T-helper 17 cell (primary cell): ENCODE measurements at places on chromosomes 7 and 10.
A peak's percentile ranks its signal among the peaks of the same experiment; 100 is the strongest.

DNA sequence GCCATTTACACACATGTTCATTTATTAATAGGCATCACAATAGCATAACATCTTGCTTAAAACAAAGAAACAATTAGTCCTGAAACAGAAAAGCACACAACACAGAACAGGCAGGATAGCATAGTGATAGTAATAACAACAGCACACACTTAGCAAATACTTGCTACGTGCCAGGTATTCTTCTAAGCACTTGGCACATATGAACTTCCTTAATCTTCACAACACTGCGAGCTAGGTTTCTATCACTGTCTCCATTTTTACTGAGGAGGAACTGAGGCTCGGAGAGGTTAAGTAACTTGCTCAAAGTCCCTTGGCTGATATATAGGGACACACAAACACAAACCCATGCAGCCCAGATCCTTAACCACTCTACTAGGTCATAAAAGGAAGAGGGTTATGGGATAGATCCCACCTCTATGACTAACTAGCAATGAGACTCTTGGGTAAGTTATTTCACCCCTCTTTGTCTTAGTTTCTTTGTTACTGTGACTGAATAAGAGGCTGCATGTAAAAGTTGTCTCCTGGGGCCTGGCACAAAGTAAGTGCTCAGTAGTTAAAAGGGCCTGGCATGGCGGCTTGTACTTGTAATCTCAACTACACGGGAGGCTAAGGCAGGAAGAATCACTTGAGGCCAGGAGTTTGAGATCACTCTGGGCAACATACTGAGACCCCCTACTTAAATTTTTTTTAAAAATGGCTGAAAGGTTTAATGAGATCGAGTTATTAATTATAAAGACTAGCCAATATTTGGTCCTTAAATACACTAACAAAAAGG is 181.0 kb upstream of the RHOBTB1 start:
- H3K4me3 ChIP-seq: no peak overlapping the region
- no peaks in the 10 kb centered on the region for H3K4me1 ChIP-seq
- no peak overlapping the region for H3K27ac ChIP-seq
- peaks cover 38% of the 10 kb centered on the region for H3K27me3 ChIP-seq

DNA sequence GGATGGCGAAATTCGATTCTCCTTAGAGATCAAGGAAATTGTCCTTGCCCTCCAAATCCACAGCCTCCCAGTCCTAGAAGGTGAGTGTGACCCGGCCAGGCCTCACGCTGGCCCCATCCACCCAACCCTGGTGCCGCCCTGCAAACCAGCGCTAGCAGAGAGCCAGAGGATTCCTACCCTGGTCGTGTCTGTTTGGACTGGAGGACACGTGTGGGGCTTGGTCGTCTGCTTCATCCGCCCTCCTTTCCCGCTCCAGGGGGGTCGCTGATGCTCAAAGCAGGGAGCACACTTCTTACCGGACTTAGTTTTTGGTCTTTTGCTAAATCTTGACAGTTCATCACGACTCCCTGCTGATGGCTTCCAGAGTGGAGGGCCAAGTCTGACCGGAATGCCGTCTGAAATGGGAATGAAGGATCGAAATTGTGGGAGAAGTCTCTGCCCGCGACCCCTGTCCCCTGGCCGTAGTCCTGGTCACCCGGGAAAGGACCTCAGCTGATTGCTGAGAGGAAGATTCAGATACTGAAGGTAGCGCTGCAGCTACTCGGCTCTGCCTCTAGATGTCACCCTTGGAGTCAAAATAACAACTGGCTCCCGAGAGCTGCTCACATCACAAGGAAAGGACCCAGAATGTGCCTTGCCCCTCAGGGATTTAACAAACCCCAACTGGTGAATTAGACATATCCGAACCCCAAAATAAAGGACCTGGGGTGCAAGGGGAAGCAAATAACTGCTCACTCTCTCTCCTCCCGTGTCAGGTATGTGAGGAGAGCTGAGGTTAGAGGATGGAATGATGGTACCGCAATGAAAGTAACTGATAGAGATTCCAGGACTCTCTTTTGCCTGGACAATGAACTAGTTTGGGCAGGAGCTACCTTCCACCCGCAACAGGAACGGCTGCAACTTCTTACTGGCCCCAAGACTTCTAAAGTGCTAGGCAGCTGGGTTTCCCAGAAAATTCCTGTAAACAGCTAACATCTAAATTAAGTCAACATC is 23.5 kb upstream of the ORC5 start:
- H3K4me3 ChIP-seq: no peak overlapping the region
- no peaks in the 10 kb centered on the region for H3K4me1 ChIP-seq
- H3K36me3 ChIP-seq: no peaks in the 10 kb centered on the region
- DNase-seq: peak; percentile 9

DNA sequence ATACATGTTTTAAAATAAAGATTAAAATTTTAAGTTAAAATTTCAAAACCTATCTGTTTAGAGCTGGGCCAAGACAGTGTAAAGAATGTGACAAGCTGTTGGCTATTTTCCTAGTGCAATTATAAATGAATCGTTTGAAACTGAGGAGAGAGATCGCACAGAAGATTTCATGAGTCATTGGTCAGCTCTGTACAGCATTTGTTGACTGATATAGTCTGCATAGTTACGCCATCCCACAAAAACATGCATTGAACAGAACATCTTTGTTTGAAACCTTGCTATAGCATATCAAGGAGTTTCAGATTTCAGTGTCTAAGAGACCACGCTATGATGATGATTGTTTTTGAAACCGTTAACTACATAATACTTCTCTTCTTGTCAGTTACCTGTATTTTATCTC is 1.3 kb upstream of the C10orf67 start:
- H3K4me1 ChIP-seq: peaks cover 22% of the 10 kb centered on the region
- no peaks in the 10 kb centered on the region for H3K27me3 ChIP-seq
- no peak overlapping the region for H3K27ac ChIP-seq
- H3K36me3 ChIP-seq: peaks cover 5% of the 10 kb centered on the region
- no peak for DNase-seq

DNA sequence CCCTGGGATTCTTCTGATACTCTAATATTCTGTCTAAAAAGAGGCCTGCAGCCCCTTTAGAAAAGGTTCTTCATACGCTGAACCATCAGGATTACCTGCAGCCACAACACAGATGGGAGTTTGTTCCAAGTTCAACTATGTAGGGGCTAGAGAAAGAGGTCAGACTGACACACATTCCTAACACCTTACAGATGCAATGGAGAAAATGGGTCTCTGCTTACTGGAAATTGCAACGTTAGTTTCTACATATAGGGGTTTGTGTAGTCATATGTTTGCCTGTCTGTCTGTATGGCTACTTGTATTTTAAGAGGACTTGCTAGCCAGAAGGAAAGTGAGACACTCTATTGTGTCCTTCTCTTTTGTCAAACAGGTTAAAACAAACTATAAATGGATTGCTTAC is 618.5 kb downstream of the INHBA start:
- H3K4me1 ChIP-seq: no peaks in the 10 kb centered on the region
- H3K4me3 ChIP-seq: no peak overlapping the region
- no peak for DNase-seq
- H3K27ac ChIP-seq: no peak overlapping the region
- no peaks in the 10 kb centered on the region for H3K36me3 ChIP-seq
- no peaks in the 10 kb centered on the region for H3K27me3 ChIP-seq

GRCh38 chr10:48604991-48605508 is at the start of gene ARHGAP22:
TSS of gene ARHGAP22 (minus strand) at chr10:48605073. CDS start at chr10:48604796, 277 bp downstream.
- peaks cover 7% of the 10 kb centered on the region for H3K4me1 ChIP-seq
- H3K27me3 ChIP-seq: peaks cover 55% of the 10 kb centered on the region
- H3K27ac ChIP-seq: no peak within 1 kb of the TSS
- peak within 1 kb of the TSS; percentile 5 for H3K4me3 ChIP-seq
- no peak for DNase-seq

- peak; percentile 27 for DNase-seq
- peak overlapping the region; percentile 90 for H3K27ac ChIP-seq
- no peaks in the 10 kb centered on the region for H3K27me3 ChIP-seq
- peaks cover 48% of the 10 kb centered on the region for H3K4me1 ChIP-seq
Observed at GRCh38 chr10:43292755-43293676, 26.2 kb upstream of the RASGEF1A start.

- peak overlapping the region; percentile 91 for H3K27ac ChIP-seq
- peak overlapping the region; percentile 98 for H3K4me3 ChIP-seq
- H3K4me1 ChIP-seq: peaks cover 43% of the 10 kb centered on the region
- no peak for DNase-seq
- no peaks in the 10 kb centered on the region for H3K36me3 ChIP-seq
Observed at GRCh38 chr7:148698007-148698396, 701 bp upstream of the CUL1 start.

DNA sequence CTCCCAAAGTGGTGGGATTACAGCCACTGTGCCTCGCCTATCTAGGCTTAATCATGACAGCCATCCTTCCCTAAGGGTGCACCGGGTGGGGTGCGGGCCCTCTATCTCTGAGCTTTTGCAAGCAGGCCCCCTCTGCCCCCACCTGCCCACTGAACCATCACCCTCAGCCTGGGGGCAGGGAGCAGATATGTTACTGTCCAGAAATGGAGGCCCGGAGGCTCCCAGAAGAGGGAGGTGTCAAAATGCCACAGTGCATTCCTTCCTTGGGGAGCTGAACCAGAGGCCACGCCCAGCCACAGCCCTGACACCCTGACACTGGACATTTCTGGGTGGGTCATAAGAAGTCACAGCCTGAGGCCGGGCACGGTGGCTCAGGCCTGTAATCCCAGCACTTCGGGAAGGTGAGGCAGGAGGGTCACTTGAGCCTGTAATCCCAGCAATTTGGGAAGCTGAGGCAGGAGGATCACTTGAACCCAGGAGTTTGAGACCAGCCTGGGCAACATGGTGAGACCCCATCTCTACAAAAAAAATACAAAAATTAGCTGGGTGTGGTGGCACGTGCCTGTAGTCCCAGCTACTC is 129.8 kb upstream of the TNRC18 start:
- no peak for DNase-seq
- H3K27ac ChIP-seq: no peak overlapping the region
- H3K27me3 ChIP-seq: no peaks in the 10 kb centered on the region
- peaks cover 15% of the 10 kb centered on the region for H3K4me1 ChIP-seq

- H3K36me3 ChIP-seq: no peaks in the 10 kb centered on the region
- H3K27ac ChIP-seq: no peak overlapping the region
- H3K27me3 ChIP-seq: no peaks in the 10 kb centered on the region
- no peak overlapping the region for H3K4me3 ChIP-seq
- DNase-seq: no peak
Observed at GRCh38 chr7:85423209-85423895, 236.5 kb upstream of the SEMA3D start.

DNA sequence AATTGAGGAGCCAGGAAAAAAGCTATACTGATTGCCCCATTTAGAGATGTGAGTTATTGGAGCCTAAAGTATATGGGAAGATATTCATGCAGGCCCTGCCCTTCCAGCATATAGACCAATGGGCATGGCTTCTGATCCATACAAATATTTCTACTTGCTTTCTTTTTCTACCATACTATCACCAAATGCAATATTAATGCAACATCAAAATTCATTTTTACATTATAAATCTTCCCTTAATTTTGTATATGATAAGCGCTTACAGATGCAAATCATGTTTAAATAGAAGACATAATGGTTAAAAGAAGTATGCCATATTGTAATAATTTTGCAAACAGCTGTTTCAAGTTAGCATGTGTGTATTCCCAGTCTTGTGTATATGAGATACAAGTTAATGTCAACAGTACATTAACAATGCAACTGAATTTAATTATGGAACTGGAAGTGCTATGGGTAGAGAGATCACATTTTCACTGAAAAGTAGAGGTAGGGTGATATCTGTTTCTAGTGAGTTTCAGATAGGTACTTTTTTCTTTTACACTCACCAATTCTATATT is 24.6 kb upstream of the WNT16 start:
- H3K36me3 ChIP-seq: peaks cover 2% of the 10 kb centered on the region
- no peak overlapping the region for H3K27ac ChIP-seq
- H3K27me3 ChIP-seq: peaks cover 62% of the 10 kb centered on the region
- no peak for DNase-seq
- H3K4me3 ChIP-seq: no peak overlapping the region
- no peaks in the 10 kb centered on the region for H3K4me1 ChIP-seq

DNA sequence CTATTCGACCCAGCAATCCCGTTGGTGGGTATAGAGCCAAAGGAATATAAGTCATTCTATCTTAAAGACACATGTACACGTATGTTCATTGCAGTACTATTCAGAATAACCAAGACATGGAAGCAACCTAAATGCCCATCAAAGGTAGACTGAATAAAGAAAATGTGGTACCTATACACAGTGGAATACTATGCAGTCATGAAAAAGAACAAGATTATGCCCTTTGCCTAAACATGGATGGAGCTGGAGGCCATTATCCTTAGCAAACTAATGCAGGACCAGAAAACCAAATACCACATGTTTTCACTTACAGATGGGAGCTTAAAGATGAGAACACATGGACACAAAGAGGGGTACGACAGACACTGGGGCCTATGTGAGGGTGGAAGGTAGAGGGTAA is 845.3 kb downstream of the TYW1 start:
- H3K27ac ChIP-seq: no peak overlapping the region
- H3K4me3 ChIP-seq: no peak overlapping the region

- H3K4me3 ChIP-seq: no peak overlapping the region
- H3K27me3 ChIP-seq: peaks cover 27% of the 10 kb centered on the region
- H3K36me3 ChIP-seq: peaks cover 4% of the 10 kb centered on the region
- no peak for DNase-seq
Observed at GRCh38 chr10:3000048-3000447, 67.3 kb upstream of the PFKP start.

- no peak overlapping the region for H3K4me3 ChIP-seq
- no peaks in the 10 kb centered on the region for H3K36me3 ChIP-seq
- peaks cover 55% of the 10 kb centered on the region for H3K27me3 ChIP-seq
- H3K4me1 ChIP-seq: no peaks in the 10 kb centered on the region
- H3K27ac ChIP-seq: no peak overlapping the region
Observed at GRCh38 chr10:21172930-21173801, 276.1 kb upstream of the NEBL start.

GRCh38 chr7:140082770-140083169 is 20.0 kb upstream of the PARP12 start:
- no peak for DNase-seq
- H3K4me3 ChIP-seq: no peak overlapping the region
- peaks cover 18% of the 10 kb centered on the region for H3K4me1 ChIP-seq
- peak overlapping the region; percentile 53 for H3K27ac ChIP-seq
- H3K27me3 ChIP-seq: no peaks in the 10 kb centered on the region

- peaks cover 4% of the 10 kb centered on the region for H3K36me3 ChIP-seq
- H3K4me1 ChIP-seq: no peaks in the 10 kb centered on the region
- no peak for DNase-seq
- H3K27me3 ChIP-seq: peaks cover 71% of the 10 kb centered on the region
- H3K4me3 ChIP-seq: no peak overlapping the region
Observed at GRCh38 chr10:122656308-122656705, 43.3 kb downstream of the C10orf120 start.

GRCh38 chr7:17822547-17823173 is 117.6 kb downstream of the SNX13 start:
- DNase-seq: no peak
- H3K27ac ChIP-seq: no peak overlapping the region
- no peaks in the 10 kb centered on the region for H3K27me3 ChIP-seq
- peaks cover 14% of the 10 kb centered on the region for H3K36me3 ChIP-seq
- H3K4me3 ChIP-seq: no peak overlapping the region

DNA sequence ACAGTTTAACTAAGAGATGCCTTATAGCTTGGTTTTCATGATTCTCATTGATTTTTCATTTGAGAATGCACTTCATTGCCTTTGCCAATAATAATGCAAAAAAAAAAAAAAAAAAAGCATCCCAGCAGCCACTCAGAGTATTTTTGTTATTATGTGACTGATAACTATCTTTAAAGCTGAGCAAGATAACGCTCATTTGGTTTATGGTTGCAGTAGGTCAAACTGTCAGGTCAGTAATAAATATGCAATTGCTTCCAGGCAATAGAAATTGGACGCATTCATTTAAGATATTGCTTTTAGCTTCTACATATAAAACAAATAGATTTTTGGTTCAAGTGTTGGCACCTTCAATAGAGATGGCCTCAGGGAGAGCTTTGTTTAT is 215.1 kb downstream of the PRPF18 start:
- no peak overlapping the region for H3K27ac ChIP-seq
- peaks cover 3% of the 10 kb centered on the region for H3K4me1 ChIP-seq
- no peak overlapping the region for H3K4me3 ChIP-seq
- H3K27me3 ChIP-seq: no peaks in the 10 kb centered on the region
- H3K36me3 ChIP-seq: no peaks in the 10 kb centered on the region
